Naive thymus-derived CD4-positive, alpha-beta T cell (primary cell): ENCODE measurements at places on chromosomes 7 and 10. TPM values are rescaled to one million over a fixed set of nuclear protein-coding genes. Genes with fewer than 3 reads are reported as not detected.

DNA sequence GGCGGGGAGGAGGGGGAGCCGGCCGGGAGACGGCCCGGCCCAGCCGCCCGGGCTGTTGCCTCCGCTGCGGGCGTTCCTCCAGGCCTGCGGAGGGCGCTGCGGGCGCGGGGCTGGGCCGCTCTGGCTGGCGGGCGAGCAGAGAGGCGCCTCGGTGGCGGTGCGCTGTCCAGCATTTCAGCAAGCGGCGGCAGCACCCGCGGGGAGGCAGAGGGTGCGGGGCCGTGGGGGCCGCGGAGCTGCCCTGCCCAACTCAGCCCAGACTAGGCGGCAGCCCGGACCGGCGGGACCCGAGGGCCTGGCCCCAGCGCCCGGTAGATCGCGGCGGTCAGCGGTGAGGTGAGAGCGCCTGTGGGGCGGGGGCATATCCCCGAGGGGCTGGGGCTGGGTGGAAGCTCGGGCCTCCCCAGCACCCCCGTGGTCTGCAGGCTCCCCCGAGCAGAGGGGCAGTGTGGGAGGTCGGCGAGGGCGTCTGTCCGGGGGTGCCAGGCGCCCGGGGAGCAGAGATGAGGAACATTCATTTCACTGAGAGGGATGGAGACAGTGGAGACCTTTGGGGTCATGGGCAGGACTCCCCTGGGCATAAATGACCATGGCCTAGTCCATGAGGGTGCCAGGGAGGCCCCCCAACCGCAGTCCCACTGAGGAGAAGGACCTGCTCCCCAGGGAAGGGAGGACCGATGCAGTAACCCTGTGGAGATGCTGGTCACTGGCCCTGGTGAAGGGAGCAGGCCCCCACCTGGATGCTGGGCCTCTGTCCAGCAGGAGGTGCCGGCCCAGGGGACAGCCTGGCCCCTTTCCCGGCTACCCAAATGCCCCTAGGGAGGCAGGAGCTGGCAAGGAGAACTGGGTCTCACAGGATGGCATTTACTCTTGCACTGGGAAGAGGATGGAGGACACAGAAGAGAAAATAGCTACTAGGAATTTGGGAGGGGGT, at the start of gene SRRM3:
SRRM3 (plus strand) TSS at position 165 of the 934 bp plus-strand sequence. CDS start 33,171 bp downstream, outside the sequence.
- DNase-seq: peak; percentile 95

GRCh38 chr10:34547291-34547690, 267.8 kb downstream of the PARD3 start:
- no peak for DNase-seq

- no peak for DNase-seq
Measured at GRCh38 chr10:113021268-113022040, 71.4 kb downstream of the TCF7L2 start.

DNA sequence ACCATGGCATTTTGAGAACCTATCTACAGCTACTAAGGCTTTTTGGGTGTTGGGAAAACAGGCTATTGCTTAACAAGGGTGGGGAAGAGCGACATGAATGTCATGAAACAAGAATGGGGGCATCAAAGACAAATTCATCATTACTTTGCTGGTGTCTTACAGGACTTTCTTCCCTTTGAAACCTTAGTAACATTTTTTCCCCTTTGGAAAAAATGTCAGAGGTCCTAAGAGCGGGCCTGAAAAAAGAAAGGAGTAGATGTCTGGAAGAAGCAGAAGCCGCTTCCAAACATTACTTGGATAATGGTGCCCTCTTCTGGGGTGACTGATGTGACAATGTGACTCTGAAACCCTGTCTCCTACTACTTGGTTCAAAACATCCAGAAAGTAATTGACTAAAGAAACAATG, 3.8 kb upstream of the DDX50 start:
- no peak for DNase-seq

DNA sequence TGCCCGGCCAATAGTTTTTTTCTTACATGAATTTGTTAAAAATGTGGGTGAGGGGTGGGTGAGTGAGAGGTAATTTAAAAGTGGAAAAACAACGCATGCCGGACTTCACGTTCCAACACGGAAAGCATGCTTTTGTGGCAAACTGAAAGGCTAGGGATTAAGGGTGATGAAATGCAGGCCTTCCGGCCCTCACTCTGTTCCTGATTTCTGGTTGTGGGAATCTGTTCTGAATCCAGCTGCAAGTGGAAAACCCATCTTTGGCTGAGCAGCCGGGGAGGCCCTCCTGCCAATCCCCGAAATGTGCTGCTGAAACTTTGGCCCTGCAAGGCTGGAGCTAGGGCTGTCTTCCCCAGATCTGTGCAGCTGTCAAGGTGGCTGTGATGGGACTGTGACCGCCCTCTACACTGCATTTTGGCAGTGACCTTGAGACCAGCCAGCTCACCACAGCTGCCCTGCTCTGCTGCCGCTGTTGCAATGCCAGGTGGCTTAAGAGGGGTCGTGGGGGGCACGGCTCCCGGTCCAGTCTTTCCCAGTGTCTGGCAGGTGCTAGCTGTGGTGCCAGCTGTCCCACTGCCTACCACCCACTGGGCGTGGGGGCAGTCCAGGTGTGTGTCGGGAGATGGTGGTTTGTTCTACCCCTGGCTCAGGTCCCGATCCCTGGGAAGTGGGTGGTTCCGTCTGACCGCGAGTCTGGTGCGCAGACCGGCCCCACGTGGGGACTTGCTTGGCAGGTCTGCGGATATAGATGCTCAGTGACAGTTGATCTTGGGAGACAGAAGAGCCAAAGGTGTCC, 39.0 kb downstream of the TET1 start:
- no peak for DNase-seq

DNA sequence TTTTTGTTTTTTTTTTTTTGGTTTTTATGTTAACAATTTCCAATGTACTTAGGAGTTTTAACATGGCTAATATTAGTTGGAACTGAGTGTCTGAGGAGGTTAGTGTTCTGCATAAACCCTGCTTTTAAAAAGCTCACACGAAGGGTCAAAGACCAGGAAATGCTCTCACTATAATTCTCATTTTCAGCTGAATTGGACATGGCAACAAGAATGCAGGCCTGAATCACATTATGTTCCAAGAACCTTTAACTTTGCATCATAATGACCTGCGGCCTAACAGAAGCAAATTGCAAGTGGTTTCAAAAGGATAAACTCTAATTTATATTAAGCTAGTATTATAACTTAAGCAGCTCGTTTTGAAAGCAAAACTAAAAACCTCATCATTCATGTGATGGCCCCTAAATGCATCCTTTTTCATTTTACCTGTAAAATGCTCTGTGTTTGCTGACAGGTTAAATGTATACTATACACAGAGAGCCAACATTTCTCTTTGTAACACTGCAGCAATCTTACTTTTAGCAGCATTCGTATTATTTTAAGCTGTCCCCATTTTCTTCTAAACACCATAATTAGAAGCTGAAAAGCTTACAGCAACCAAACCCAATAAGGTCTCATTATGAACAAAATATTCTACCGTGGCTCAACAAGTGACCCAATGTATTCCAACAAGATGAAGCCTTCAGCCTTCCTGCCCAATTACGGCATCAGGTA, 242.8 kb upstream of the SP4 start:
- DNase-seq: no peak

DNA sequence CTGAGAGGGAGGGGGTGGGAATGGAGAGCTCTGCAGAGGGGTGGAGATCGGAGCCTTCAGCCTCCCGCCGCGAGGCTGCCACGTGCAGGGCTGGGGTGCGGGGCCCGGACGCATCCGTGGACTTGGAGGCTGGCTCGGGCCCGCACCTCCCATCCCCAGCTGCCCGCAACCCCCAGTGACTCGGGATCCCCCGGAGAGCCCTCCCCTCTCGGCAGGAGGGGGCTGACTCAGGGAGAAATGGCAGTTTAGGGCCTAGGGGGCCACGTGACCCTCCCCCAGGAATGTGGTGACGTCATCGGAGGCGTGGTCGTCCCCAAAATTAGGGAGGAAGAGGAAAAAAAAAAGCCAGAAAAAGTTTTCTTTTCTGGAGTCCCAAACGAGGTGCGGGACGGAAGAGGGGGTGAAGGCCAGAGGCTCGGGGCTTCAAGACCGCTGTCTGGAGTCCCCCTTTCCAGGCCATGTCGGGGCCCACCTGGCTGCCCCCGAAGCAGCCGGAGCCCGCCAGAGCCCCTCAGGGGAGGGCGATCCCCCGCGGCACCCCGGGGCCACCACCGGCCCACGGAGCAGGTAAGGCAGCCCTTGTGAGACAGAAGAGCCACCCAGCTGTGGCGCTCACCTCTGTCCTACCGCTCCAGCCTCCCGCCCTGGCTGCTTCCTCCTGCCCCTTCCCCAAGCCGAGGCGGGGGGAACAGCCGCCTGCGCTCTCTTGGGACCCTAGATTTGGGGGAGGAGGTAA, at the start of gene TRIP6:
TRIP6 (plus strand) TSS at position 348 of the 736 bp plus-strand sequence; CDS start at position 459, 111 bp downstream.
- DNase-seq: peak; percentile 23

DNA sequence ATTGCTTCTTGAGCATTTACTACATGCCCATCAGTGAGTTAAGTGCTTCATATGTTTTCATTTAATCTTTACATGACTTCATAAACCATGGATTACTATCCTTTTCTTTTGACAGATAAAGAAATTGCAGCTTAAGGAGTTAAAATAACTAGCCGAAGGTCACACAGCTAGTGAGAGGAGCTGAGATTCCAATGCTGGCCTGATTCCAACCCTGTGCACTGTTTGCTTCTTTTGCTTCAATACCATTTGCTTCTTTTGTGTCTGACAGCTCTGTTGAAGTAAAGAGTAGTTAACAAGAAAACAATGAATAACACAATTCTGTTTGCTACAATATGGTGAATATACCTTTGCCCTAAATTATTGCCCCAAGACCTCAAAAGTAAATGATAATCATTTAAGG, 132.4 kb downstream of the GRM3 start:
- DNase-seq: no peak

DNA sequence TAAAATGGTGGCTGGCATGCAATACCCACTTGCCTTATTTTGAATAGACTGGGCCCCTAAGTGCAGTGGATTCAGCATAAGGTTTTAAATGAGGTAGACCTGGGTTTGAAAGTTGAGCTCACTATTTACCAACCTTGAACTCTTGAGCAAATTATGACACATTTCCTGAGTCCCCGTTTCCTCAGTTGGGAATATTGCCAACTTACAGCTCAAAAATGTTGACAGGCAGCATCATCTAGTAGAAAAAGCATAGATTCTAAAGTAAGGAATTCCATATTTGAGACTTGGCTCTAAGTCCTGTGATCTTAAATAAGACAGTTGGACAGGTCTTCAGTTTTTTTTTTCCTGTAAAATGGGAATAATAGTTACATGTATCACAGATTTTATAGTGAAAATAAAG, 305.5 kb downstream of the ACTR3B start:
- no peak for DNase-seq

DNA sequence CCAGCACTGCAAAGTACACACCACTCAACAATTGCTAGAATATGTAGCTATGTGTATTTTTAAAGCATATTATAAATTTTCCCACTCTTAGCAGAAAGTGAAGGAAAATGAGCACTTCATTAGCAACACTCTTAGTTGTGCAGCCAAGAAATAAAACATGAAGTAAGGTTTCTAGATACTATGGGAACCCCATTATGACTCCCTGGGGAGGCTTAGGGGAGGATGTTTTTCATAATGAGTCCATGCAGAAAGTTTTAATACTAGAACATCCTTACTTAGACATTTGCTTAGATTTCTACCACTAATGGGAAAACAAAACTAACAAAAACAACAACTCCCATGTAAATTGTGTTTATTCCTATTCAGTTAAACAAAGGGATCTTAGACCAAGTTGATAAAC, 148.4 kb upstream of the HDAC9 start:
- DNase-seq: no peak

- no peak for DNase-seq
Measured at GRCh38 chr7:121449329-121449728, 53.2 kb upstream of the FAM3C start.

GRCh38 chr10:124802313-124802675, 675 bp downstream of the ABRAXAS2 start:
- DNase-seq: no peak

- DNase-seq: no peak
Measured at GRCh38 chr7:122010116-122010515, 133.9 kb downstream of the AASS start.

DNA sequence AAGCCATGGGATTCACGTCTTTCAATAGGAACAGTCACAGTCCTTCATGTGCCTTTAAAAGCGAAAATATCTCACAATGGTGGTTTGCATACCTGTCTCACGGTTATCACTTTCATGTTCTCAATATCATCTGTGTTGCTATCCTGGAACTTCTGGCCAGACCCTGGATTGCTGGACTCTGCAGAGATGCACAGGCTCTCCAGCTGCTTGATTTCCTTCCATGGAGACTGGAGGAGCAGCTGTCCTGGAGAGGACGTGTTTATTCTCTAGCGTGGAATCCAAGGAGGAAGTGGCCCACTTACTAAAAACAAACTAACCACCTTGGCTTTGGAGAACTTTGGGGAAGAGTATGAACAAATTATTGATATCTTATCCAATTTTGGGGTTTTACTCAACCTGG, 16.5 kb downstream of the BTBD16 start:
- no peak for DNase-seq

DNA sequence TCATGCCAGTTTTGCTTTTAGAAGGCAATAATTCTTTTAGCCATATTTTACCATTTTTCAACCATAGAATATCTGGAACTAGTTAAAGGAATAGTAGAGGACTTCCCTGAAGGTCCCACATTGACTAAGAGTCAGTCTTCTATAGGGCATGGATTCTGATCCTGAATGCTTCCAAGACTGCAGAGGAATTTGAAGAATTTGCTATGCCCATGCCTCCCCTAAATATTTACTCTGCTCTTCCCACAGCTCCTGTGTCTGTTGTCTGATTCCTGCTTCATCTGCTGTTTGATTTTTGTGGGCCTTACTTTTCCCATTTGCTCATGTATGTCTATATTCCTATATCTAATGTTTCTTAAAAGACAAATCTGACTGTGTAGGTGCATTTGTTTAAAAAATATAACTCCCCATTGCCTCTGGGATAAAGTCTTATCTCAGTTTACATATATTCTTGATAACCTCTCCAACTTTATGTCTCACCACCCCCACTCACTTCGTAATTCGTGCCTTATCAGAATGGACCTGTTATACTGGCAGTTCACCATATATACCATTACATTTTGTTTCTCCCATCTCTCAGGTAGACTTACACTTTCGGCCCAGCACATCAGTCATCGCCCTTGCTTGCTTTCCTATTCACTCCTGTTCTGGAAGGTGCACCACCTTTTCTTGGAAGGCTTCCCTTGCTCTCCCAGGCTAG, 33.9 kb downstream of the LRRC4 start:
- no peak for DNase-seq

DNA sequence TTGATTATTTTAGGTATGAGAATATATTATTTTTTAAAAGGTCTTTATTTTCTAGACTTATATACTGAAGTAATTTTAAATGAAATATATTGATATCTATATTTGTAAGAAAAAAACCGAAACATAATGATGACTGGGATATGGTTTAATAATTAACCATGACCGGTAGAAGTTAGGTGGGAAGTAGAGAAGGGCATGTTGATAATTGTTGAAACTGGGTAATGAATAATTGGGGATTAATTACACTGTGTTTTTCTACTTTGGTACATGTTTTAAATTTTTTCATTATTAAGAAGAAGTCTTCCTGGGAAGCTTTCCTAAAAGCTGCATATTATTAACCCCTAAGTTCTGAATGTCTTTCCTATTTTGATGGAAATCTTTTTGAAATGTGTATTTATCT, 16.3 kb downstream of the TSPAN12 start:
- no peak for DNase-seq

PKD2L1 gene
- total RNA-seq: not detected

H2BK1 gene
- total RNA-seq: 6.4 TPM

OR6B1 gene
- not detected in 2 replicates for total RNA-seq

GRID2IP gene
- total RNA-seq: 0.24 TPM

PNLIPRP1 gene
- not detected in 2 replicates for total RNA-seq

IQCE gene
- 7.8 TPM for total RNA-seq

LEP gene
- not detected for total RNA-seq

AGFG2 gene
- 23.3 TPM for total RNA-seq

EIF5AL1 gene
- total RNA-seq: not detected
